ENCODE measurements at places on chromosomes 5 and 9.

DNA sequence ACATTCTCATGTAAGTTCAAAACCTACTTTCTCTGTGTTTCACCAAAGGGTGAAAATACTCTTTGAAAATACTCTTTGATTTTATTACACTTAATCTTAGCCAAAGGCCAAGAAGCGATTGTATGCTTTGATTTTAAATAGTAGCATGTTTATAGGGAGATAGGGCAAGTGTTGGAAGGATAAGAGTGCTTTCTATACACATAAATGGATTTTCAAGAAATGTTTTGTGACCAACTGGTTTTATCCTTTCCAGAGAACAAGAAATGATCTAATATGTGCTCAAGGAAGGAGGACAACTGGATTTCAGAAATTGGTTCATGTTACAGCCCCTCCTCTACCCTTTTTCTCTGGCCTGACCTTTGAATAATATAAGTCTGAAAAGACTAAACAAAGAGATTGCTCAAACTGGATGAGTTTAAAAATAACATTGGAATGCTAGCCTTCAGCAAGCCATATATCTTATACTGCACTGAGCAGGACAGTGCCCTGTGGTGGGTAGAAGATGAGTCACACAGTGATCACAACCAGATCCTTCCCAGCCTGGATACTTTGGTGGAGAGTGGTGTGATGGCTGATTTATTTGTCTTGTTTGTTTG is 13.1 kb downstream of the PALM2AKAP2 start:
- DNase-seq = no peak

DNA sequence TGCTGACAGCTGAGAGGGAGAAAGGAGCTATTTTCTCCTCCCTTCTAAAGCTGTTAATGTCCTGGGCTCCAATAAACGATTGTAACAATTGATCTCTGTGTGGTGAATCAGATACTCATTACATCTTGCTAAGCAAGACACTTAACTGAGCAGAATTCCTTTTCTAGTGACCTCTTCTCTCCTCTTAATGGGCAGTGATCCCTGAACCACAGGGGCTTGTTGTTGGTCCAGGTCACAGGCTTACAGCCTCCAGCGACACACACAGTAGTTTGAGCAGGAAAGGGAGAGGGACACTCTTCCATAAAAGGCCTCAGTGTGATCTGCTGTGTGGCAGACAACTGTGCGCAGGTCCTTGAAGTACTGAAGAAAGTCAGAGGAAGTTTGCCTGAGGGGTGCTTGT is 58.5 kb upstream of the MYO10 start:
- DNase-seq = no peak

- DNase-seq = no peak
These were observed 203.4 kb downstream of the AUH start for GRCh38 chr9:91158286-91158685.

DNA sequence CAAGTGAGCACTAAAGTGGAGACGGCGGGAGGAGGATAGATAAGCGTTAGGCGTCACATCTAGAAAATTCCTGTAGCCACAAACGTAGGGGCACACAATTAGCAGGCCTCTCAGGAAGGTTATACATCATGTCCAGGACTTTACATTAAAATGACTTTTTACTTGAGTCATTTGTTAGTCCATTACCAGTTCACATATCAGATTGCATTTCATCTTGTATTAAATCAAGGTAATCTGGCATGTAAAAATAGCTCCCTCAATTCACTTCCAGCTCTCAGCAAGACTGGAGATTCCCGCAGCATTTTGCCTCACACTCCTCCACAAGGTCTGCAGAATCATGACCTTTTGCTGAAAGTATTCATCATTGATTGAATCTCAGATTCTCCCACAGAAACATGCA is 118.8 kb downstream of the PRDM6 start:
- DNase-seq = no peak

- DNase-seq = no peak
These were observed 452.8 kb downstream of the ENC1 start for GRCh38 chr5:74187757-74188156.

- DNase-seq = no peak
These were observed at the start of gene ADRA1B for GRCh38 chr5:159915904-159916840. Gene ADRA1B, plus strand, starts transcription at chr5:159916482. Its CDS starts 424 bp downstream, at chr5:159916906.

DNA sequence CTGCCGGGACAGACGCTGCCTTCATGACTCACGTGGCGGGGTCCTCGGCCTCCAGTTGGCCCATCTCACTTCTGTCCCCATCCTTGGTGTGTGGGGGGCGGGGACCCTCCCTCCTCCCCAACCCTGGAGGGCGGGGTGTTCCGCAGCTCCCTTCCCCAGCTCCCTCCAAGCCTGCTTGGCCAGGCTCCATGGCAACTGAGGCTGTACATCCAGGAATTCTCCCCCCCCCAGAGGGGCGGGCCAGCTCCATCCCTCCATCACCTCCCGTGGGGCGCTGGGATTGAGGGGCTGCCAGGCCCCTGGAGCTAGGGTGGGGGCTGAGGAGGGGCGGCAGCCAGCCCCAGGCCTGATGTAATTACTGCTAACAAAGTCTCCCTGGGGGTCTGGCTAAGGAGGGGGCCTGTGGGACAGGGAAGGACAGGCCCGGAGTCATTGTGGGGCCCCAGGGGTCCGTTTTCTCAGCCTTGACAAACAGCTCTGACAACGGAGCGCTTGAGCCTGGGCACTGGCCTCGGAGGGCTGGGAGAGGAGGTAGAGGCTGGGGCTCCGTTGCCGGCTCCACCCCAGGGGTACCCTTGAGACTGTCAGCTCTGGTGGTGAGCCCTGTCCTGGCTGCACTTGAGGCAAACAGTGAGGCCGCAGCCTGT is 8.0 kb downstream of the DIPK1B start:
- DNase-seq = no peak

GRCh38 chr5:172005708-172006320 is 624 bp downstream of the FBXW11 start:
- DNase-seq = peak; percentile 44

GRCh38 chr5:106875591-106876297 is 795.0 kb downstream of the EFNA5 start:
- no peak for DNase-seq

DNA sequence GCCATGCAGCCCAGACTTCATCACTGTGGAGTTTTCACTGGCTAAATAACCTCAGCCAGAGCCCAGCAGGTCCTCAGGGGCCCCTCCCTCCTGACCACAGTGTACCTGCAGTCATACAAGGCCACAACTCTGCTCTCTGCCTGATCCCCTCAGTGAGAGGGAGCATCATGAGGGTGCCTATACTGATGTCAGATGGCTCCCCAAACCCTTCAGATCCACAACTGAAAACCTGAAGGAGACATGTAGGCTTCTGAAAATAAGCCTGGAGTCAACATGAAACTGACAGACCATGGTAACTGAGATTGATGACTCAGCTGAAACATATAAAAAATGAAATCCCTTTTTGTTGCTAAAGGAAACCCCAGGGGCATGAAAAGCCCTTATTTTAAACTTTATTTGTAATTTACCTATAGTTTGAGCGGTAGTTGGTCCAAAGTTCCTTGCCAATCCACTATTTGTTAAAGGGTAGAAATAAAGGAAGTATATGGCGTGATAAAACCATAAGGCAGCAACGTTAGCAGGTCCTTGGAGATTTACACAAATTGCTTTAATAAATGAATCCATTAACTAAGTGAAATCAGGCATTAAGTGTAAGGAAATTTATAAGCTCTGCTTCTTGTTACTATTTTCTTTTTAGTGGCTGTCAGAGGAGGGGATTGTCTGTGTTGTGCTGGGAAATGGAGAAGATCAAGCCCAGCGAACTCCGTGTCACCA is 68.3 kb downstream of the FGF1 start:
- DNase-seq = no peak

DNA sequence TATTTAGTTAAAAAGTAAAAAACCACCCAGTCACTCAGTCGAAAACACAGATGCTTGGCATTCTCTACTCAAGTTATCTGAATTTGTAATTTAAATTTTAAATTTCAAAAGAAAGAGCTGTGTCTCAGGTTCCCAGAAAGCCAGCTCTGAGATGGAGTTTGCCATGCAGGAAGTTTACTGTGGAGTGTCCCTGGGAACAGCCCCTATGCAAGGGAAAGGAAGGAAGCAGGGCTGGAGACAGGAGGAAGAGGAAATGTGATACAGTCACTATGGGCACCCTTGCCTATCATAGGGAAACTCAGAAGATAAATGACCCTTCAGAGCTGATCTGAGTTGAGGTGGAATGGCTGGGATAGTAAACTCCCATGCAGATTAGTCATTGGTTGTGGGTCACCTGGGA is 408.8 kb upstream of the ACTBL2 start:
- DNase-seq = no peak
